ENCODE measurements at places on chromosomes 4 and X.

DNA sequence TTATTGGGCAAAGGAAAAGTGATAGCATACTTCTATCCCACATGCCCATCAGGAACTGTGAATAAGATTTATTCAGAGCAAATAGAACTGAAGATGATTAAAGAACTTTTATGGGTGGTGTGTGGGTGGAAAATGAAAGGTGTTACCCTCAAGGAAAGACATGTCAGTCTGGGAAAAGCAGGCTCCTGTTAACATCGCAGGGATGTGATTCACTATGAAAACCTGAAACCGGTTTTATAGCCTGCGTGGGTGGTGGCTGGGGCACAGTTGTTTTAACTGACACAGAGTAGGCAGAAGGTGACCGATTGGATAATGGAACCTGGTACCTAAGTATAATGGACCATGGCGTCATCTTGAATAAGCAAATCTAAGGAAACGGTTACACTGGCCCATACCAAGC lies 61.3 kb upstream of the CASK start:
- no peak for DNase-seq

DNA sequence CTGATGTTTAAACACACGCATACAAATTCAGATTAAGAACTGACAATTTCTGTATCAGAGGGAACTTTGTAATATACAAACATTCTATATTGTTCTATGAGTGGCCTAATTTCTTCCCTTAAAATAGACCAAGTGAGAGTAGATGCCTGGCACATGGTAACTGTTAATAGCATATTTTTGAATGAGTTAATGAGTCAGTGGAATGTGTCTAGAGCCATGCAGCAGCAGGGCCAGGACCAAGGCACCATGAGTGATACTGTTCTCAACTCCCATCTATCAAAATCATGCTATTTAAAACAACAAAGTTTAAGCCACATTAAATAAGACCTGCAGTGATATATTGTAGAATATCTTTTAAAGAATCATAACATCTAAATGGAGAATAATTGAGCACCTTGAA lies 98.3 kb downstream of the ARHGAP24 start:
- DNase-seq: no peak

- no peak for DNase-seq
Observed at GRCh38 chrX:42247241-42247640, 323.9 kb upstream of the CASK start.

- DNase-seq: no peak
Observed at GRCh38 chr4:72275381-72275780, 243.6 kb downstream of the NPFFR2 start.

GRCh38 chrX:71991164-71991563 lies 80.5 kb downstream of the NHSL2 start:
- DNase-seq: no peak

Data from activated CD8-positive, alpha-beta memory T cell treated with anti-CD3 and anti-CD28 coated beads, Interleukin-2, amount 50 U/mL, for 48 hours (primary cell).